ENCODE measurements at places on chromosomes 2 and 18.

DNA sequence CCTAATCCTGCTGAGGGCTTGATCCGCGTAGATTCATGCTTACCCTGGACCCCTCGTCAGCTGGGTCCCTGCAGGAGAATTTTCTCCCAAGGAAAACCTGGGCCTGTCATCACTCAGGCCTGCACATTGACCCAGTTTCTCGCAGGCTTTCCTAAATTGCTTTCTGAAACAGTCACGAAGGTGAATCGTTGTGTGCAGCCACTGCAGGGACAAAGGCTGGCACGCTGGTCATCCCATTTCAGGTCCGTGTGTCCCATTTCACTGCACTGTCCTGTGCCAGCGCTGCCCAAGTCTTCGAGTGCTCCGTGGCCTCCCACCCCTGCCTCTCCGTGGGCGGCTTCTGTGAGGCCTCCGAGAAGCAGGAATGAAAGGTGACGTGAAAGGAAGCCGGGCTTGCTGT is 62.8 kb upstream of the YWHAQ start:
- no peak for DNase-seq

DNA sequence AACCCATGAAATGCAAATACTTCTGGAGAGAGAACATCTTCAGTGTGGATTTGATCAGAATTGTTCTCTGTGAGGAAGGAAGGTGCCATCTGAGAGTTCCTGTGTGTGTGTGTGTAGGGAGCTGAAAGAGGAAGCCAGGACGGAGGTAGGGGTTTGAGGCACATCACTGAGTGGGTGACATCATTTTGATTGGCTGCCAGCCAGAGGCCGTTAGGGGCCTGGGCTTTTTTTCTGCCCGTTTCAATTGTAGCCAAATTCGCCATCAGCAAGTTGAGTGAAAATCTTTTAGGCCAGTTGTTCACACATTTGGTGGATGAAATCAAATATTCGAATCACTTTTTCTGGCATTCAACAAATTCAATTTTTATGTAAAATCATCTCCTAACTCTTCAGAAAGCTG is 48.9 kb downstream of the TSN start:
- DNase-seq, result no peak

GRCh38 chr18:9022397-9023155 is 79.9 kb upstream of the NDUFV2 start:
- no peak for DNase-seq

DNA sequence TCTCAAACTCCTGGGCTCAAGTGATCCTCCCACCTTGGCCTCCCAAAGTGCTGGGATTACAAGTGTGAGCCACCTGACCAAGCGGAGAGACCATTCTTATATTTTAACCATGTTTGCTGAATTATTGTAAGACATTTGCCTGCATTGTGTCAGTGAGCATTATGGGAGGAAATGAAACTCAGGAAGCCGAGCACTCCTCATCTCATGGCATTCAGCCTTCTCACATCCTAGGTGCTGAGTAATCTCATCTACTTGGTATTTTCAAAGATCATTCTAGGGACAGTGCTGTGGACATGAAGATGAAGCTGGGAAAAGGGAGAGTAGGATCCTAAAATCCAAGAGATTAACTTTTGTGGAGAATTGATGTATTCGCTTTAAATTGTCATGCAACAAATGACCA is 66.1 kb downstream of the NAPG start:
- no peak for DNase-seq

- DNase-seq, result no peak
Observed at GRCh38 chr2:72261076-72261475, 113.4 kb upstream of the CYP26B1 start.

DNA sequence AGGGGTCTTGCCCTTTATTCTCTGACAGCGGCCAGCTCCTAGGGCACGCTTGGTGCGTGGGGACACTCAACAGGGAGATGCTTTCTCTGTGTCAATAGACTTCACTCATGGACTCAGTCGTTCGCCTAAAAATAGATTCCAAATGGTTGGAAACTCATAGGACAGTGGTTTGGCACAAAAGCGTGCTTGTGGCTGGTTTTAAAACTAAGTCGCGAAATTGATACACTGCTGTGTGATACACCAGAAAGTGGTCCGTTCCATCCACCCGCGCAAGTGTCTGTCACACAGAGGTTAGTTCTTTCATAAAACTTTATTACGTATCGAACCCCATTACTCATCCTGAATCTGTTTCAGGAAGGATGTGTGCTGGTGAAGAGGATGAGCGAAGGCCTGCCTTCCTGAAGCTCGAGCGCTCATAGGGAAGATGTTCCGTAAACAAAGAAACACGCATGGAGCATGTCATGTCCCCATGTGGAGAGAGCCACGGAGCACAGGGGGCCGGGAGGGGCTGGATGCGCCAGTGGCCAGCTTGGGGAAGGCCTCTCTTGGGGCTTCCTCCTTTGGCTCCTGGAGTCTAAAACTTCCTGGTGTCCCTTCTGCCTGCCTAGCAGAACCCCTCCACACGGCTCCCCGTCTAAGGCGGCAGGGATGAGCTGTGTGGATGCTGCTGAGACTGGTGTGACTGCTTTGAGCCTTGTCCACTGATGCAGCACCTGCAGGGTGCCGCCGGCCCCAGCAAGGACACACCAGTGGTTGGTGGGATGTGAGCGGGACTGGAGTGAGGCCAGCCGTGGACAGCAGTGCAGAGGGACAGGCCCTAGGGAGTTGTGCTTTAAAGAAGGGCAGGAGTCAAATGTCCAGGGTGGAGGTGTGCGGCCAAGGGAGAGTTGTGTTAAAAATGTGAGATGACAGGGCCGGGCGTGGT is 207.2 kb downstream of the GBX2 start:
- no peak for DNase-seq

DNA sequence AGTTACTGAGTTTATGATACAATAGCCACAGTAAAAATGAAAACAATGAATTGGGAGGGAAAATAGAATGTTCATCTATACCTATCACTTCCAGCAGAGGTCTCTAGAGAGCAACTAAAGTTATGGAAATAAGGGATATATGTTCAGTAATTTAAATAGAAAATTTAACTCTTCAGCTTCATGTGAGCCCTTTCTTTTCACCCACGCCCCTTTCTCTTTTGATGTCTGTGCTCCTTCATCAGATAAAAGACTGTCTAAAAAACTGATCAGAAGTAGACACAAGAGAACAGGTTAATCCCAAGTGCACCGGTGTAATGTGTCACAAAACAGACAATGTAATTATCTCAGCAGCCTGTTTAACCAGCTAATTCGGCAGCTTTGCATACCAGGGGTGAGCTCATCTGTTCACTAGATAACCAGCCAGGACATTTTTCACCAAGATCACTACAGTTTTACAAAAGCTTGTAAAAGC is 238.5 kb upstream of the ERBB4 start:
- DNase-seq, result no peak

GRCh38 chr2:100247256-100248043 is 74.9 kb downstream of the LONRF2 start:
- no peak for DNase-seq

- no peak for DNase-seq
Observed at GRCh38 chr2:97738179-97739019, 25.0 kb downstream of the ZAP70 start.

GRCh38 chr2:148957023-148957422 is 81.5 kb upstream of the LYPD6B start:
- no peak for DNase-seq

- no peak for DNase-seq
Observed at GRCh38 chr2:109222825-109223471, 93.9 kb downstream of the SH3RF3 start.

- DNase-seq, result no peak
Observed at GRCh38 chr2:241514553-241514952, 6.2 kb upstream of the STK25 start.

DNA sequence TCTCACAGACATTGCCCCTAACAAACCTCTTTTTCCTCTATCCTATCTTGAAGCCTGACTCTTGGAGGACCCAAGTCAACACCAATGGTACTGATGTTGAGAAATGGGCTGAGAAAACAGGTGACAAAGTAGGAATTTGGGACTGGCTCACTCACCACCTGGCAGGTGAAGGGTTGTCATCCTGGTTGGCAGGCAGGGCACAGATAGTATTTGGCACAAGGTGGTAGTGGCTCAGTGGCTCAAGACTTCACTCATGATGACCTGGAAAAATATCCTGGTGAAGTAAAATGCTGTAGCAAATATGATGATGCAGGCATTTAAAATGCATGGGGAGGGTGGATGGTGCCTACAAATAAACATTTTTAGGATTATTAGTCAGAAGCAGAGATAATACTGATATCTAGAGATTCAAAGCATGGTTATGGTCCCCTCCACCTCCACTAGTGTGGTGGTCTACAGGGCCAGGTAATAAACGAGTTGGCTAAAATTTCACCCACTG is 38.0 kb upstream of the GLS start:
- DNase-seq, result no peak

GRCh38 chr2:2850859-2851258 is 519.8 kb upstream of the MYT1L start:
- no peak for DNase-seq

- no peak for DNase-seq
Observed at GRCh38 chr18:74463254-74463653, 6.1 kb upstream of the DIPK1C start.

- DNase-seq, result peak; percentile 100
Observed at GRCh38 chr2:218269900-218270720, at the start of the genes AAMP and PNKD. Gene AAMP (minus strand): TSS chr2:218270137. CDS start chr2:218270086, 51 bp downstream. Gene PNKD (plus strand): TSS chr2:218270519. CDS start chr2:218270536, 17 bp downstream.

GRCh38 chr2:240289701-240290431 is 145.6 kb upstream of the GPC1 start:
- no peak for DNase-seq

DNA sequence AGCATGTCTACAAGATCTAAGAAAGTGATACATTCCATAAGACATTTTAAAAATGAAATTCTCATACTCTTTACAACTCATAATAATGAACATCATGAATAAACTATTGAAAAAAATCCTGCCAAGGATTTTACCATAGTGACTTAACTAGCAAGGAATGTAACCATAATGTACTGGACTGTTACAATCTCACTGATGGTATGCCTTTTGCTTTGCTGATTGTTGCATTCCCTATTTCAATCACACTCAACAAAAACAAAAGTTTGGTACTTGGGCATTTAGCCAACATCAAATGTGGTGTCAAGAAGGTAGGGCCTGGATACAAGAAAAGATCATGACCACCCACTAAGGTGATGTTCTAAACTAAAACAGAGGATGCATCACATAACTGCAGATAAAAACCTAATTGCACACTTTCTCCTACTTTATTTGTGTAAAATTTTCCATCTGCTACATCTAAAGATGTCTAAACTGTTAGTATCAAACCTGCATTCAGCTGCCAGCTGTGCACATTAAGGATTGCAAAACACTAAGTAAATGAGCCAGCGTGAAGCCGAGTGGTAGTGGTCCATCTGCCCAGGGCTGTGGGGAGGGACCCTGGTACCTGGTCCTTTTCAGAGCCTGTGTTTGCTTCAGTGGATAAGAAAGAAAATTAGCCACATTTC is 564.4 kb downstream of the ZEB2 start:
- DNase-seq, result no peak

GRCh38 chr18:10726198-10727068 is 200.6 kb downstream of the NAPG start:
- DNase-seq, result peak; percentile 10

GRCh38 chr2:203871371-203871983 is 3.9 kb downstream of the CTLA4 start:
- DNase-seq, result peak; percentile 45

GRCh38 chr2:167692936-167693335 is 554.5 kb downstream of the STK39 start:
- no peak for DNase-seq

- DNase-seq, result no peak
Observed at GRCh38 chr2:97868986-97869721, 126.6 kb downstream of the TMEM131 start.

DNA sequence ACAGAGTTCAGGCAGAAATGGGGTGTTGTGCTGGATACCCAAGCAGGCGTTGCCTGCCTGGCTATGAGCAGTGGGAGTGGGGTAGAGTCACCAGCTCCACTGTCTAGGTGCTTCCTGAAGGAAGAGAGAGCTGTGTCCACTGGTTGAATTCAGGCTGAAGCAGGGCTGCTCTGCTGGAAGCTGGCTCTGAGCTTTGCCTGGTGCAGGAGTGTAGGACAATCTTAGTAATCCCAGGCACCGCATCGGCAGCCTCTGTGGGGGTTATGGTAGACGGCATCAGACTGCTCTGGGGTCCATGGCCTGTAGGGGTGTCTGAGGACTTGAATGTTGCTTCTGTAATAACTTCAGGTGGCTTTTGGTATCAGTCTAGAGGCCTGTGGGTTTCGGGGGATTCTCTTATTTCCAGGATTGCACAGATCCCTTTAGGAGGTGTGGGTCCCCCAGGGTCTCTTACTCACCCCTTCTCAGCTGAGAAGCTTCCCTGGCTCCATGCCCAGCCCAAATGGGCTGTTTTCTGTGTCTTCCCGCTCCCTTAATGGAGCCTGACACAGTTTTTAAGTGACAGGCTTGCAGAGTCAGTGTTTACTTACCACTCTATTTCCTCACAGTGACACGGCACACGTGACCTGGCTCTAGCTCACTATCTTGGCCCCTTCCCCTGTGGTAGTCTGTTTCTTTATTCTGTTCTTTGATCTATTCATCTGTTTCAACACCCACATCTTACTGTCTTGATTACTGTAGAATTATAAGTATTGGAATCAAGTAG is 644.3 kb downstream of the CBLN2 start:
- no peak for DNase-seq

- DNase-seq, result peak; percentile 13
Observed at GRCh38 chr18:24112874-24113615, 25.8 kb upstream of the CABYR start.

- DNase-seq, result no peak
Observed at GRCh38 chr18:6810191-6810590, 80.7 kb downstream of the ARHGAP28 start.

DNA sequence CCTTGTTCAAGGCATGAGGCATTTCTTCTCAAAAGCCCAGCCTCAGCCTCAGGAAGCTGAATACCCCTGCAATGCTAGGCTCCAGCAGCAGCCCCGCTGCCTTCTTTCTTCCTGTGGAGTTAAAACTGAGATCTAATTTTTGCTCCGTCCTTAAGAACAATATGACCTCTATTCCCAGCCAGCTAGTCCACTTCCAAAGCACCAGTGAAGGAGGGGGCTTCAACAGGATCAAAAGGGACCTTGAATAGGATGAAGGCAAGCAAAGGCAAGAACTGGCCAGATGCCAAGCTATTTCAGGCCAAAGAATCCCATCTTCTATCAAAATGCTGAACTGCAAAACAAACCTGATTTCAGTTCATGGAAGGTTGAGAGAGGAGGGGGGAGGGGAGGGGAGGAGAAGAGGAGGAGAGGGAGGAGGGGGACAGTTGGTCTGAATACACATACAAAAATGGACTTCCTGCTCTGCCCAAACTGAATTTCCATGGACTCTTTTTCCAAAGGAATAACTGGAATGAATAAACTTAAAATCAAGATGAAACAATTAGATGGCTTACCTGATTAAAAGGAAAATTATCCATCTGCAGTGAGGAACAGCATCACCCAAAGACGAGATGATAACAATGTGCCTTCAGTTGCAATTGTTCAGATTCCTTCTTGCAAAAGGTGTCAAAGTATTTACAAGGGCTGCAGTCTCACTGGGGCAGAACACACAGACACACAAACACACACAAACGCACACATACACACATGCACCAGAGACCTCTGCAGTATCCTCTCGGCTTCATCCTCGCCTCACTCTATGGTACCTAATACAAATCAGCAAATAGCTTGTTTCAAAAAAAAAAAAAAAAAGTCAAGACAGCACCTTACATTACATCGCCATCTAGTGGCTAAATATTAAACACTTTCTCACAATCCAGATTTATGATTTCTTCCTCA is at the start of gene SCN1A:
TSS of gene SCN1A (minus strand) at position 804 of the 939 bp plus-strand sequence. CDS start 54,399 bp downstream, outside the sequence.
- DNase-seq, result no peak

All from activated CD4-positive, alpha-beta T cell treated with anti-CD3 and anti-CD28 coated beads for 48 hours (primary cell).